Stimulated activated CD4-positive, alpha-beta T cell treated with anti-CD3 and anti-CD28 coated beads, TNF-alpha, amount 100 ng/mL, for 1 hour (primary cell): ENCODE measurements at places on chromosomes 5 and 9.

GRCh38 chr5:19855453-19855852 is 132.5 kb downstream of the CDH18 start:
- DNase-seq: no peak

DNA sequence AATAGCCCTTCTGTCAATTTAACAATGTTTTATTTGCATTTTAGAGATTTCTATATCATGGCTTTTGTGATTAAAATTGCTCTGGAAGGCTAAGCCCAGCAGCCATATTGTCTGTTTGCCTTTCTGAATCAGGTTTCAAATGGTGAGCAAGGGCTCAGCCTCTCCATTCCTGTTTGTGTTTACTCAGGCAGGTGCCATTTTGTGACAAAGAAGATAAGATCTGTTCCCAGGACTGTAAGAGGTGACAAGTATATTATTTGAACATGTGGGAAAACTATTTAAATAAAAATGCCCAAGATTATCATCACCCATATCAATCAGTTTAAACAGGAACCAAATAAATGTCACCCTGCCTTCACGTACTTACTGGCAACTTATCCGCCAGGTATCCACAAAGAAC is 641.3 kb upstream of the KLF4 start:
- no peak for DNase-seq

DNA sequence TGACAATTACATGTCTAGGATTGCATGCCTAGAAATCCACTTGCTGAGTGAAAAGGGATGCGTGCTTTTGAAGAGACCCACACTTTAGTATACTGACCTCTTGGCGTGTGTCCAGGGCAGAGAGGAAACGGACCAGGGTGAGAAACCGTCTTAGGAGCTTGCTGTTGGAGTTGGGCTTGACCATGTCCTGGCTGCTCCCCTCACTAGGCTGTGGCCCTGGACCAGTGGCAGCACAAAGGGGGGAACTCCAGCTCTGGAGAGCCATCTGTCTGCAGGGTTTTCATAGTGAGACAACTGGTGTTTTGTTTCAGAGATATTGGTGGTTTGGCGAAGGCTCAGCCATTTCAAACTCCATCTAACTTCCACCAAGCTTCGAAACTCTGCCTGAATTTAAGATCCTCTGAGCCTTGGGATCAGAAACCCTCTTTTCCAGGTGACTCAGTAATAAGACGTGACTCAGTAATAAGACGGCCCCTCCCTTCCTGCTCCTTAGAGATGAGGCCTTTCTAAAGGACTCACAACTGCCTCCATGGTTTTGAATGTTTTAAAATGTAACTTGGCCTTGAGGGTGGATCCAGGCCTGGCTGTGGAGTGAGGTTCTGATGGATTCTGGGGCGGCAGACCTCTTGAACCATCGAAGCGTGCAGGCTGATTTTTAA is 165.8 kb downstream of the MELK start:
- DNase-seq: no peak

GRCh38 chr9:129946246-129946995 is 96.6 kb downstream of the FNBP1 start:
- no peak for DNase-seq

- DNase-seq: no peak
These were observed at the start of gene RXFP3 for GRCh38 chr5:33936381-33937016. TSS of gene RXFP3 (plus strand) at chr5:33936386. CDS start at chr5:33936741, 355 bp downstream.

GRCh38 chr9:124708633-124709291 is 62.3 kb downstream of the NR6A1 start:
- no peak for DNase-seq

DNA sequence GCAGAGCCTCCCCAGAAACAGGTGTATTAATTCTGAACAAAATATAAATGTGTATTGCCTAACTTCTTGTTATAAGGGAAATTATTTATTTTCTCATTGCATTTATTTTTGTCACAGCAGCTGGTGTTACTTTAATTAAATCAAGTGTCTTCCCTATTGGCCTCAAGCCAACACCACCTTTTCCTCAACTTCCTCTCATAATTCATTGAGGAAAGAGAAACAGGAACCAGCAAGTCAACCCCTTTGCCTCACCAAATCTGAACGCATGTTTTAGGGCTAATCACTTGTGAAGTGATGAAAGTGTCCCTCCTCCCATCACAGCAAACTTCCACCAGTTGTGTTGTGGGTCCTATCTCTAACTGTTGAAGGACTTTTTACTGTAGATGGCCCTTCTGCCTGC is 73.1 kb downstream of the DIRAS2 start:
- no peak for DNase-seq

DNA sequence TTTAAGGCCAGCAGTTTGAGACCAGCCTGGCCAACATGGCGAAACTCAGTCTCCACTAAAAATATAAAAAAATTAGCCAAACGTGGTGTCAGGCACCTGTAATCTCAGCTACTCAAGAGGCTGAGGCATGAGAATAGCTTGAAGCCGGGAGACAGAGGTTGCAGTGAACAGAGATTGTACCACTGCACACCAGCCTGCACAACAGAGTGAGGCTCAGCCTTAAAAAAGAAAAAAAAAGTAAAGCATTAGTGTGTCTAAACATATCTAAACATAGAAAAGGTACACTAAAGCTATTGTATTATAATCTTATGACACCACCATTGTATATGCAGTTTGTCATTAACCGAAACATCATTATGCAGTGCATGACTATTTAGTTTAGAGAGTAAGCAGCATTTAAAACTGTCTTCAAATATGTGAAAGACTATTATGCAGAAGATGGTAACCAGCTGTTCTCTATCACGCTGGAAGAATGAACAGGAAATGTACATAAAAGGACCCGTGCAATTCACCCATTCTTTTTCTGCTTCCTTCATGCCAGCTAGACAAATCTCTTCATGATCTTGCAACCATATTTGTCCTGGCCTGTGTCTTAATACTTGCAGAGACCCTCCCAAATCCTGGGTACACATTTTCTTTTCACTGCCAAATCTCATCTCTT is 58.6 kb downstream of the ITGA1 start:
- DNase-seq: no peak

DNA sequence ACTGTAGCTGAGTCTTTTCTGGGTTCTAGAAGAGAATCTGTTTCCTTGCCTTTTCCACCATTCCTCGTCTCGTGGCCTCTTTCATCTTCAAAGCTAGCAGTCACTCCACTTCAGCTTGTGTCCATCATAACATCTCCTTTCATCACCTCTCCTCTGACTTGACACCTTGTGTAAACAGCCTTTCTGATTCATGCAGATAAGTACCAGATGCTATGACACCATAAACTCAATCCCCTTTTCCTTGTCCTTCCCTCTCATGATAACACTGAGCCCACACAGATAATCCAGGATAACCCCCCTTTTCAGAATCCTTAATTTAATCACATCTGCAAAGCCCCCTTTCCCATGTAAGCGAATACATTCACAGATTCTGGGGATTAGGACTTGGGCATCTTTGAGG is 95.5 kb downstream of the SNX24 start:
- no peak for DNase-seq

DNA sequence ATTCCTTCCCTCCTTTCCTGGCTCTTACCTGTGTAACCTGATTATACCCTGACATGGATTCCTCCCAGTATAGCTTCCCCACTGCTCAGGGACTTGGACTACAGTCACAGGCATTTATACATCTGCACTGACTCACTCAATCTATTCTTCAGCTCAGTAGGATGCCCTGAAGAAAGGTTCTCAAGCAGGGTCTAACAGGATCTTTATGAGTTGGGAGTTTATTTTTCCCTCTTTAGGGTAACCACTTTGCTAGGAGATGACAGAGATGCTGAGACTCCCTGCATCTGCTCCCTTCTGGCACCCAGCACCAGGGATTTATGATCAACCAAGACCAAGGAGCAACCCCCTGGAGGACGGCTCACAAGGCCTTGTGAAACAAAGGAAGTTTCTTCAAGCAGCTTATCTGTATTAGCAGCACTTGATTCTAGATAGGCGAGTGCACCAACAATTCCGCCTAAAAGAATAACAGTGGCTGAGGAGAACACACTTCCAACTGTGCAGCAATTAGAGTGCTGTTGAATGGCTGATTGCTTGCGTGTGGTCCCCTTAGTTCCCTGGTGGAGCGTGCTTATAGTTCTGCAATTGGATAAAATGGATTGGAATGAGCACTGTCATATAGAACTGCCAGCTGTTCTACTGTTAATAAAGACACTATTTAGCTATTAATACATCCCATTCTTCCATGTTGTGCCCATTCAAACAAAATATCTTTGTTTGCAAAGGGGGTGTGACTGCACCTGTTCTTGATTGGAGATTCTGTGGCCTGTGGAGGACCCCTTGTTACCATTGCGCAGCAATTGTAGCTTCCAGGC is 482.6 kb downstream of the ZNF608 start:
- DNase-seq: no peak

DNA sequence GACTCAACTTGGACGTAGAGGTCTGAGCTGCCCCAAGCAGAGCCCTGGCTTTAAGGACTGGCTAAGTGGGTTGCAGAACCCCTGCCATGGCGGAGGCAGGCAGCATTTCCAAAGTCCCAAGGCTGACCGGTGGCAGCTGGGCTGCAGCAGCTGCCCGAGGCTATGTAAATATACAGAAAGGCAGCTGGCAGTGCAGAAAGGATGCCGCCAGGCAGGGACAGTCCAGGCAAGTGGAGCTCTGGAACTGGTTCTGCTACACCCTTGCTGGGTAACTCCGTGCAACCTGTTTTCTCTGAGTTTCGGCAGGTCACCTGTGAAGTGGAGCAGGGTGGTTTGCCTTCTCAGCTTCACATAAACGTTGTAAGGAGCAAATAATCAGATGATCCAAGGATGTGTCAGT is 46.0 kb downstream of the SHB start:
- DNase-seq: no peak

- no peak for DNase-seq
These were observed 7.4 kb downstream of the NFIL3 start for GRCh38 chr9:91416096-91416712.

- DNase-seq: no peak
These were observed 114.0 kb upstream of the FCN2 start for GRCh38 chr9:134766587-134766986.
